ENCODE measurements at places on chromosomes 3 and 15.

DNA sequence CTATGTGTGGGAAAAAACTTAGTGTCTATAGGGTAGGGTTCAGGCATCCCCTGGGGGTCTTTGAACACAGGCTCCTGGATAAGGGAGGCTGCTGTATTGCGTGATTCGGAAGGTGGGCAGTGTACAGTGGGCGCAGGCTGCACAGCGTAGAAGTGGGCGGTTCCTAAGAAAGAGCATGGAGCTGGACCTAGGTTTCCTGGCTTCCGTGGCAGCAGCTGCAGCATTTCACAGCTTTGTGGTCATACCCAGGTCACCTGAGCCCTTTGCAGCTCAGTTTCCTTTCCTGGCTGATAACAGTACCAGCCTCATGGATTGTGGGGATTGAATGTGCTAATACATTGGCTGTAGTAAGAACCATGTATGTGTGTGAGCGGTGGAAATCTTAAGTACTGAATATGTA lies 22.2 kb downstream of the CFAP100 start:
- no peak for DNase-seq

GRCh38 chr15:101025501-101025885 lies 106.3 kb downstream of the LRRK1 start:
- no peak for DNase-seq

DNA sequence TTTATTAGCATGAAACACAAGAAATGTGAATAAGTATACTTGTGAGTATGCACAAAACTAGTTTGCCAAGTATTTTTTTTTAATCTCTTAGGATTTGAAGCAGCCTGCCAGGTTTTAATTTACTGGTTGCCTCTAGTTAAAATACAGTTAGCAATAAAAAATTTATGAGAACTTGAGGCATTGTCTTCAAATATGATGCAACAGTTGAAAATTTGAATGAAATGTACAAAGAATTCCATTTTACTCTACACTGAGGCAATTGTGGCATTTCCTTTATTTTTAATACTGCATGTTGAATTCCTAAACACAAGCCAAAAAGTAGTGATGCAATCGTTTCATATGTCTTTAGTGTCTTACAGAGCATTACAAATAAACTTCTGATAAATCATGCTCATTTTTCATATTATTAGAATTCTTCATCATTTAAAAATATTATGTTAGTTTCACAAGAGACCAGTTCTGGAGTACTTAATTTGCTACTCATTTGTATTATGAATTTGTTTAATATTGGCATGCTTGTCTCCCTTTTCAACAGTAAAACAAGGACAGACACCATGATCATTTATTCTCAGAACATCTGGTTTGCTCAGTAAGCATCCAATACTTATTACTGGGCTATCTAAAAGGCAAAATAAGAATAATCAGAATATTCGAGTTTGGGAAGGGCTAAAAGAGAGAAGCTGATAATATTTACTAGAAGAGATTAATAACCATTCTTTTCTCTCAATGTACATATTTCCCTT lies 124.8 kb upstream of the PTX3 start:
- DNase-seq: no peak

- DNase-seq: no peak
Measured at GRCh38 chr3:30685267-30685667, 78.9 kb downstream of the TGFBR2 start.

DNA sequence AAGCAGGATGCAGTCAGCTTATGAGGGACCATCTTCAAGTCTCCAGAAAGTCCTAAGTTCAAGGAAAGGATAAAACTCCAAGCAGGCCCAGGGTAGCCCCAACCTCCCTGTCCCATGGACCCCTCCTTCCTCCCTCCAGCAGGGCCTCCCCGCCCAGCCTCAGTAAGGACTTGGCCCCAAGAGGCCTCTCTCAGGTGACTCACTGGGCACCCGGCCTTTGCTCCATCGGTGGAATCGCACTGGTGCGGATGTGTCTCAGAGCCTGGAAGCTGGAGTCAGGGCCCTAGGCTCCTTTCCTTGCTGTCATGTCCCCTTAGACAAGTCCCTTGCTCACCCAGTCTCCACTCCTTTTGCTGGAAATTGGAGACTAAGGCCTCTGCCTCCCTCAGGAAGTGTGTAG lies 114.4 kb upstream of the RNF7 start:
- DNase-seq: no peak

- DNase-seq: no peak
Measured at GRCh38 chr3:190124067-190124466, 3.4 kb upstream of the P3H2 start.

- DNase-seq: no peak
Measured at GRCh38 chr15:97196048-97197014, 764.2 kb upstream of the ARRDC4 start.

DNA sequence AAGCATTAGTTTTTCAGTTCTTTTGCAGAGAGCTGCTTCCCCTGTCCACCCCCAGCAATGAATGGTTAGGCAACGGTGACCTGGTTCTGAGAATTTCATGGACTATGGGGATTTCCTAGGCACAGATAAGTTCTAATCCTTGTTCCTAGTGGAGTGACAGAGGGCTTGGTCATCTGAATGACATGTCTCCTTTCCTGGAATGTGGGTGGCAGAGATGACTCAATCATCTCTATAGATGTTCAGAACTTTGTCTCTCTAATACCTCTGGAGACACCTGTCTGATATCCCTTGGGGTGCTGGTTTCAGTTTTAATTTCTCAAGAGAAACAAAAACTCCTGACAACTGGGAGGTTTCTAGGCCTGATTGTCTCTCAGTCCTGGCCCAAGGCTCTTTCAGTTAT lies 10.4 kb downstream of the PLA2G4E start:
- no peak for DNase-seq

GRCh38 chr3:42019144-42019952 lies 57.4 kb upstream of the ULK4 start:
- DNase-seq: no peak

All from cortex of kidney (tissue), 1 donor.